ENCODE measurements at places on chromosomes 5 and 9. TPM values are rescaled to one million over a fixed set of nuclear protein-coding genes. Genes with fewer than 3 reads are reported as not detected.

TRAPPC13 gene
- total RNA-seq, result 20.6 TPM

CCDC192 gene
- total RNA-seq, result not detected

F2RL1 gene
- total RNA-seq, result 1.7 TPM

ARID3C gene
- total RNA-seq, result not detected

PCDHGA4 gene
- total RNA-seq, result 4.3 TPM

INSL6 gene
- total RNA-seq, result not detected

HOMER1 gene
- 35.4 TPM for total RNA-seq

NAIP gene
- total RNA-seq, result 13.7 TPM

GNAQ gene
- total RNA-seq, result 20.9 TPM

ELP1 gene
- total RNA-seq, result 19.1 TPM

ALG2 gene
- 15.1 TPM for total RNA-seq

SPINK13 gene
- not detected for total RNA-seq

NR4A3 gene
- total RNA-seq, result 38.6 TPM

LPAR1 gene
- 27.3 TPM for total RNA-seq

MAMDC2 gene
- 19.6 TPM for total RNA-seq

ACSL6 gene
- total RNA-seq, result 4.4 TPM

LEAP2 gene
- total RNA-seq, result 1.1 TPM

TMC1 gene
- not detected for total RNA-seq

PLAC8L1 gene
- total RNA-seq, result not detected

C9orf153 gene
- total RNA-seq, result 0.31 TPM

PCDHGB7 gene
- 7.6 TPM for total RNA-seq

ZNF169 gene
- total RNA-seq, result 3.1 TPM

PCDHB13 gene
- 3.5 TPM for total RNA-seq

ZFP37 gene
- 2.4 TPM for total RNA-seq

AFAP1L1 gene
- total RNA-seq, result 32.8 TPM

OLFML2A gene
- total RNA-seq, result 19.4 TPM

KIF4B gene
- 0.05 TPM for total RNA-seq
